ENCODE measurements at places on chromosomes 6 and 20.

- DNase-seq = no peak
These were observed 42.9 kb downstream of the TMEM244 start for GRCh38 chr6:129818251-129818650.

GRCh38 chr6:122702841-122703240, 76.7 kb upstream of the FABP7 start:
- DNase-seq = no peak

DNA sequence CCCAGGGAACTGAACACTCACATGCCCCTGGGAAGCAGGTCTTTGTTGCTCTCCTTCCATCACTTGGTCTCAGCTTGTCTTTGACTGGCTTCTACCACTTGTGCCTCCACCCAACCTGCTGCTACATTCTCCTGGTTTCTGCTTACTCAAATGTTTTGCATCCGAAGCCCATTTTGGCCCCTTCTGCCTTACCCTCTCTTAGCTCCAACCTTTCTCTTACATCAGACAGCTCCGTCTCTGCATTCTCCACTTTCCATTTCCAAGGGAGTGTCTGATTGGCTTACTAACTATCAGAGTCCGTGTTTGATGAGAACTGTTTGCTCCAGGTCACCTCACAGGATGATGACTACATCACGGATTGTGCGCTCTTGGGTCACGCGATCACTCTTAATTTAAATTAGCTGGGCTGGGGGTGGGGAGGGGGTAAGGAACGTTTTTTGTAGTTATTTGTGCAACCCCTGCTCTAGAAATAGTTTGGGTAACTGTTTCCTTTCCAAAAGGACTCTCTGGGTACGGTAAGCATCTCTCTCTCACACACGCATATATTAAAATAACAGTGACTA, 844 bp upstream of the ABRACL start:
- no peak for DNase-seq

GRCh38 chr20:8616792-8617191, 452.1 kb upstream of the PLCB4 start:
- DNase-seq = no peak

GRCh38 chr6:154590756-154591155, 80.3 kb upstream of the CNKSR3 start:
- no peak for DNase-seq

GRCh38 chr6:135226537-135226936, 45.4 kb downstream of the MYB start:
- DNase-seq = no peak

DNA sequence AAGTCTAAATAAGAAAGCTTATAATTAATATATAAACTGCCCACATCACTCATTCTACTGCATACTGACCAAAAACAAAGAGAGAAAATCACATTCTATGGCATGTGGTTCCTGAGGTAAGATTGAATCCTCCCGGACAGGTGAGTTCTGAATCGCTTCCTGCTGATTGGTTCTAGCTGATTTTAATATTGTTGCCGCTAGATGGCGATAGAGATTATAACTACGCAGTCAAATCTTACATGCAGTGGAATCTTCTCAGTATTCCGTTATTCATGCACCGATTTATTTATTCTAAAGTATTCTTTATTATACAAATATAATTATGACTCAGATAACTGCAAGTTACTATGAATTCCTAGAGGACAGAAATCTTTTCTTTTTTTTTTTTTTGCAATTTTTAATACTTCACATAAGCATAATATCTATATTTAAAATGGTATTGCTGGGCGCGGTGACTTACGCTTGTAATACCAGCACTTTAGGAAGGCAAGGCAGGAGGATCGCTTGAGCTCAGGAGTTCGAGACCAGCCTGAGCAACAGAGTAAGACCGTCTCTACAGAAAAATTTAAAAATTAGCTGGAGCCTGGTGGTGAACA, 24.2 kb upstream of the TMX4 start:
- peak; percentile 9 for DNase-seq

- no peak for DNase-seq
These were observed 292.0 kb downstream of the ALDH8A1 start for GRCh38 chr6:134657751-134658527.

GRCh38 chr6:9044426-9044825, 609.1 kb upstream of the SLC35B3 start:
- no peak for DNase-seq

GRCh38 chr6:167846997-167847606, 20.4 kb downstream of the AFDN start:
- no peak for DNase-seq

DNA sequence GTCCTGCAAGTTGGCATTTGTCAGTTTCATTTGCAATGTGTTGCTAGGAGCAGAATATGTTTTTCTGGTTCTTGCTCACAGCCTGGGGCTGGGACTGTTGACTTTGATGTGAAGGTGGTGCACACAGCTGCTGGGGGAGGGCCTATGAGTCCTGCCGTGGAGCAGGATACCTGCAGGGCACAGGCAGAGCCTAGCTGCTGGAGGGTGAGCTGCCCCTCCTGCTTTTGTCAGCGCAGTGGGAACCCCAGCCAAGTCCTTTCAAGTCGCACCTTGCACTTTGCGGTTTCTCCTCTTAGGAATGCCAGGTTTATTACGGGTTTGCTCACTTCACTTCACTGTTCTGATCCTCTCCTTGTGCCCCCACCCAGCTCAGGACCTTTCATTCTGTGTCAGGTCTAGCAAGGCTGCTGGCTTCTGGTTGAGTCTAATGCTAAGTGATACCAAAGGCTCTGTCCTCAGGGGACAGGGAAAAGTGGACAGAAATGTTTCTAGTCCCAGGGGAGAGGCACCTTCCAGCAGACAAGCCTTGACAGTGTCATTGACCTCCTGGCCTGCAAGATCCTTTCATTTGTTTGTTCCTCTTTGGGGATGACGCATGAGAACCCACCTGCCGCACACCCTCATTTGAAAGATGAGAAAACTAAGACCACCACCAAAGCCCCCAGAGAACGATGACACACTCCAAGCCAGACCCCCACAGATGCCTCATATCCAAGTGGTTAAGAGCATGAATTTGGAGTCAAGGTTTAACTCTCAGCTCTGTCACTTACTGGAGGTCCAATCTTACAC, 2.7 kb upstream of the SPO11 start:
- no peak for DNase-seq

DNA sequence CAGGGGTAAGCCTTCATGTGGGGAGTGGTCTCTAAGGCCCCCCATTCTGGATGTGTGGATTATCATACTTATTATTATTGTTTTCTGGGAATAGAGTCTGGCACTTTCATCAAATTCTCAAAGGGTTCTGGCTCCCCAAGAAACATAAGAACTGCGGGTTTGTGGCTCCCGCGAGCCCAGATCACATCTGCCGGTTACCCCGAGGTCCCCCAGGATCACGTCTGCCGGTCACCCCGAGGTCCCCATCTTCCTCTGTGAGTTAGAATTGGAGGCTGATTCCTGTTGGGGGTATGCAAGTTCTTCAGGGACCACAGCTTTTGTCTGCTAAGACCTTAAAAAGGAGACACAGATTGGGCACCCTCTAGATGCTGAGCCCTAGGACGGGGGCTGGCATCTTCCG, 116.7 kb upstream of the FRMD1 start:
- DNase-seq = no peak

DNA sequence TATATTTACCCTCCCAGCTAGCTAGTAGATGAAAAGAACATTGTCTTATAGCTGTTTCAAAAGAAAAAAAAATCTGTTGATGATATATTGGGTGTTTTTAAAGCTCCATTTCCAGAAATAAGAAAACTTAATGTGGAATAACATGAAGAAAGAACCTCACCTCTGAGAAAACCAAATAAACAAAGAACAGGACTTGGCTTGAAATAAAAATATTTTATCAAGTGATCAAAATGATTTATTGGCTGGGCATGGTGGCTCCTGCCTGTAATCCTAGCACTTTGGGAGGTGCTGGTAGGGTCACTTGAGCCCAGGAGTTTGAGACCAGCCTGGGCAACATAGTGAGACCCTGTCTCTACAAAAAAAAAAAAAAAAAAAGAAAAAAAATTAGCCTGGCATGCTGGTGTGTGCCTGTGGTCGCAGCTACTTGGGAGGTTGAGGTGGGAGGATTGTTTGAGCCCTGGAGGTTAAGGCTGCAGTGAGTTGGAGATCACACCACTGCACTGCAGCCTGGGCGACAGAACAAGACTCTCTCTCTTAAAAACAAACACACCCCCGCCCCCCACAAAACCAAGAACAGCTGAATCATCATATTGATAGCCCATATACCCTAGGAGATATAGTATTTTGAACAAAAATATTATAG, 7.9 kb downstream of the RNF24 start:
- DNase-seq = no peak

GRCh38 chr20:37727957-37728634, 34.3 kb downstream of the CTNNBL1 start:
- no peak for DNase-seq

DNA sequence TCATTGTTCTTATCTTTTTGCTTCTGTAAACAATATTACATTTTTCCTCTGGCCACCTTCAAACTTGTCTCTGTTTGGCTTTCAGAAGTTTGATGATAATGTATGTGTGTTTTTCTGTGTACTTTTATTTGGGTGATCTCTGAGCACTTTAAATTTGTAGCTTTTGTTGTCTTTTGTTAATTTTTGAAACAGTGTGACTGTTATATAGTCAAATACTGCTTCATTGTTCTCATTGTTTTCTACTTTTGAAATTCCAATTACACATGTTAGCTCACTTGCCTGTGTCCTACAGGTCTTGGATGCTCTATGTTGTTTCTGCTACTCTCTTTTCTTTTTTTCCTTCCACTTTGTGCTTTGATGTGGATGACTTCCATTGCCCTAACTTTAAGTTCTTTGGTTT, 460.1 kb upstream of the KHDRBS2 start:
- no peak for DNase-seq

DNA sequence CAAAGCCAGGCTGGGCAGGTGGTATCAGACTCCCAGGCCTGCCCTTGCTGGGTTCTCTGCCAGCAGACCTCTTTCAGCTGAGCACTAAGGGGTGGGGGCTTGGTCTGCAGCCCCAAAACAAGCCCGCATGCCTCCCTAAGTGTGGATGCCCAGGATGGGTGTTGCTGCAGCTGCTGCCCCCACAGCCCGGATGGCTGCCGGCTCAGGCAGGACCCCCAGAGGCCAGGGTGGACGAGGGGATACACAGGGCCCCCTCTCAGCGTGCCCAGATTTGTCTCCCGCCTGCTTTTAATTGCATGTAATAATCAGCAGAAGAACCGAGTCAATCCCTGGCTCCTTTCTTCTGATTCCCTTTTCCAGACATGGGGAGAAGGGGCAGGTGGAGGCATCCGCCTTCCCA, 60.8 kb downstream of the VEGFA start:
- no peak for DNase-seq

- no peak for DNase-seq
These were observed 2.7 kb upstream of the MAFB start for GRCh38 chr20:40691566-40692239.

DNA sequence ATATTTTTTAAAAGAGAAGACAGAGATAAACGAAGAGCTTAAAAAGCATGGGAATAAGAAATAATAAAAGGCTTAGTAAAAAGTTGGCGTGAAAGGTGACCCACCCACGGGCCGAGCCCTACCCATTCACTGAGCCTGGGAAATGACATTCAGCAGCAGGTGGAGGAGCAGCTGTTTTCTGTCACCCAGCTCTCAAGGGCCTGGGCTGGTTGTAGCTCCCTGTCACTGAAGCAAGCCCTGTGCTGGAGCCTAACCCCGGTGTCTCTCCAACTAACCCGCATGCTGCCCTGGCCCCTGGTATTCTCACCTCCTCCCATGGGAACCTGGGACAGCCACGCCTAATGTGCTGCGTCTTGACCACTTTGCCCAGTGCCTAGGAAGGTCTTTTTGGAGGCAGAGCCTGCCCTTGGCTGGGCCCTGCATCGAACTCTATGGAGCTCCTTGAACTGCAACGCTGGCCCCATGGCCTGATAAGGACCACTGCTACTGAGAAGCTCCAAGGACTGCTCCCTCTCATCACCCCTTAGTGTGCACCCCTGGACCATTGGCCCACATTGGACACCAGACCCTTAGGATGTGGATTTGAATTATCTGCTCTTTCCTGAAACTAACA, 68.8 kb upstream of the IYD start:
- DNase-seq = no peak

GRCh38 chr6:166394036-166394892, 11.5 kb upstream of the MPC1 start:
- DNase-seq = no peak

- no peak for DNase-seq
These were observed 115.4 kb upstream of the DST start for GRCh38 chr6:56758120-56758519.

- no peak for DNase-seq
These were observed 8.7 kb upstream of the CCR6 start for GRCh38 chr6:167113935-167114910.

DNA sequence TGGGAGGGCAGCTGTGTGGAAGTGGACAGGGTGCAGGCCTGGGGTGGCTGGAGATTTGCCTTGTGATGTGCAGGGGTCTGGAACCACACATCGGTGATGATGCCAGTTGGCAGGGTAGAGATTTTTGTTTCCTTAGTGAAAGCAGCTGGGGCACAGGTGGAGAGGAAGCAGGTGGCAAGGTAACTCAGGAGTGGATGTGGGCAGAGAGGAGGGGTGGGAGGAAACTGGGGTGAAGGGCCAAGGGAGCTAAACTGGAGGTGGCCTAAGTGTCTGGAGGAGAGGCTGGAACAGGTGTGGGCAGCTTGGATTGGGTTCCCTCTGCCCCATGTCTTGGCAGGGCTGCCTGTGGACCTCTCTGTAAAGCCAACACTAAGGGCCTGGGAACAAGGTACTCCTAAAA, 4.7 kb upstream of the SCUBE3 start:
- DNase-seq = no peak

DNA sequence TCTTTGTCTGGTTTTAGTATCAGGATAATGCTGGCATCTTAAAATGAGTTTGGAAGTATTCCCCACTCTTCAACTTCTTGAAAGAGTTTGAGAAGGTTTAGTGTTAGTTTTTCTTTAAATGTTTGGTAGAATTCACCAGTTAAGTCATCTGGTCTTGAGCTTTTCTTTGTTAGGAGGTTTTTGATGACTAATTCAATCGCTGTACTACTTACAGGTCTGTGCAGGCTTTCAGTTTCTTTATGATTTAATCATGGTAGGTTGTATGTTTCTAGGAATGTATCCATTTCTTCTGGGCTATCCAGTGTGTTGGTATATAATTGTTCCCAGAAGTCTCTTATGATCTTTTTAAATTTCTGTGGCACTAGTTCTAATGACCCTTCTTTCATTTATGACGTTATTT, 215.5 kb downstream of the LRFN2 start:
- no peak for DNase-seq
